Pulmonary artery endothelial cell (primary cell): ENCODE measurements at places on chromosomes 1 and 21. TPM values are rescaled to one million over a fixed set of nuclear protein-coding genes. Genes with fewer than 3 reads are reported as not detected.

The RGS13 gene
- not detected in 2 replicates for total RNA-seq

The HES2 gene
- 18.8 and 38.6 TPM in 2 replicates for total RNA-seq

The SYT11 gene
- total RNA-seq = 33.0 and 53.4 TPM in 2 replicates

The GPR37L1 gene
- total RNA-seq = not detected in 2 replicates

The PTPRF gene
- 152 and 171 TPM in 2 replicates for total RNA-seq

The AURKAIP1 gene
- total RNA-seq = 115 and 129 TPM in 2 replicates

The TFF2 gene
- total RNA-seq = not detected in 2 replicates

The LHX4 gene
- total RNA-seq = under 0.01 TPM in 1 of 2 replicates, not detected in the other

The FCGR3B gene
- total RNA-seq = not detected in 2 replicates

The TRIM46 gene
- total RNA-seq = 4.1 and 4.9 TPM in 2 replicates

The BRDT gene
- not detected in 2 replicates for total RNA-seq

The HPCA gene
- not detected in 2 replicates for total RNA-seq

The MIXL1 gene
- total RNA-seq = 0.11 TPM in 1 of 2 replicates, not detected in the other

The FCGR3A gene
- not detected in 2 replicates for total RNA-seq

The OR6N1 gene
- not detected in 2 replicates for total RNA-seq

The PADI6 gene
- total RNA-seq = not detected in 2 replicates

The PROX1 gene
- total RNA-seq = 0.46 and 0.49 TPM in 2 replicates

The HSPA6 gene
- total RNA-seq = 0.13 and 0.95 TPM in 2 replicates

- DNase-seq = no peak
Observed at GRCh38 chr1:244709076-244709475, 56.1 kb downstream of the DESI2 start.

DNA sequence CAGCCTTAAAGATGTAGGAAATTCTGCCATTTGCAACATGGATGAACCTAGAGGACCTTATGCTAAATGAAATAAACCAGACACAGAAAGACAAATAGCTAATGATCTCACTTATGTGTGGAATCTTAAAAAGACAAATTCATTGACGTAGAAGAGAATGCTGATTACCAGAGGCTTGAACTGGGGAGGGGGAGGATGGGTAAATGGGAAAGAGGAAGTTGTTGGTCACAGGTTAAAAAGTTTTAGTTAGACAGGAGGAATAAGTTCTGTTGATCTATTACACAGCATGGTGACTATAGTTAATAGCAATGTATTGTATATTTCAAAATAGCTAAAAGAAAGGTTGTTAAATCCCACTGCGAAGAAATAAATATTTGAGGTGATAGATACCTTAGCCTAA lies 62.8 kb downstream of the PKN2 start:
- DNase-seq = no peak

DNA sequence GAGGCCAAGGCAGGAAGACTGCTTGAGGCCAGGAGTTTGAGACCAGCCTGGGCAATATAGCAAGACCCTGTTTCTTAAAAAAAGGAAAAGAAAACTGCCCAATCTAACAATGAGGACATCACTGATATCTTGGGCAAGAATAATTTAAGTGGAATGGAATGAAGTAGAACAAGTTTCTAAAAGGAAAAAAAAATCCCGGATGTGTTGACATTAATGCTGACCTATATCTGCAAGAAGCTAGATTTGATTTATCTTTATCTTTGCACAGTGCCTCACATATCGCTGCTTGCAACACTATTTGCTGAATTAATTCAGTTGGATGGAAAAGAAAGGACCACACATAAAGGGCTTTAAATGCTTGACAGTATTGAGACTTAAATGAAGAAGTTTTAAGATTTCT lies 27.8 kb downstream of the DIPK1A start:
- DNase-seq = no peak

- DNase-seq = no peak
Observed at GRCh38 chr1:73759011-73759410, 439.0 kb downstream of the LRRIQ3 start.

GRCh38 chr1:60936591-60937342 lies 145.6 kb upstream of the NFIA start:
- DNase-seq = no peak

- DNase-seq = no peak
Observed at GRCh38 chr1:211013346-211014240, 120.4 kb downstream of the KCNH1 start.

DNA sequence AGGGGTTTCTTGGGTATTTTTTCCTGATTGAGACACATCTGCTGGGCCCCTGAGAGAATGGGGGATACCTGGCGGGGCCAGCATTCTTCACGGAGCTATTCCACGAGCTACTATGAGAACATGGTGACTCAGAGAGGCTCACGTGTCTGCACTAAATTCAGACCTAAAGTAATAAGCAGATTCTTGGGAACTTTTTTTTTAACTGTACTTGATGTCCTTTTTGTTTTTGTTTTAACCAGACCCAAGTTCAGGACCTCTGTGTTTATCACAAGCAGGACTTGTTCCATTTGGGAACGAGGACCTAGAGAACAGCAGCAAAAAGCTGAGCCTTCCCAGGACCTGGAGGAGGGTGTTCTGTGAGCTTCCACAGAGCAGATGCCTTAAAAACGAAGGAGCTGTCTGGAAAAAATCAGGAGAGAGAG lies 44.0 kb downstream of the EVA1C start:
- DNase-seq = peak; percentile 36

GRCh38 chr21:14520535-14520934 lies 25.6 kb downstream of the SAMSN1 start:
- no peak for DNase-seq

DNA sequence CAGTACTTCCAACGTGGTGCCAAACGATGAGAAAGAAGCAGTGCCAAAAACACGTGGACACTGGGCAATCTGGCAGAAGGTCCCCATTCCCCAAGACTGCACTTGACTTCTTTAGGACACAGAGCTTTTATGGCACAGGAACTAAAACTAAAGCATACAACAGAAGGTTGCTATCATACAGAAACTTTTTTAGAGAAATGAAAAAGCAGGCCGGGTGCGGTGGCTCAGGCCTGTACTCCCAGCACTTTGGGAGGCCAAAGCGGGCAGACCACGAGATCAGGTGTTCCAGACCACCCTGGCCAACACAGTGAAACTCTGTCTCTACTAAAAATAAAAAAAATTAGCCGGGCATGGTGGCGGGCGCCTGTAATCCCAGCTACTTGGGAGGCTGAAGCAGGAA lies 43.0 kb downstream of the GNB1 start:
- DNase-seq = no peak

GRCh38 chr1:83637586-83637985 lies 361.3 kb downstream of the TTLL7 start:
- DNase-seq = no peak

GRCh38 chr1:7561331-7561921 lies 209.7 kb upstream of the VAMP3 start:
- DNase-seq = no peak

DNA sequence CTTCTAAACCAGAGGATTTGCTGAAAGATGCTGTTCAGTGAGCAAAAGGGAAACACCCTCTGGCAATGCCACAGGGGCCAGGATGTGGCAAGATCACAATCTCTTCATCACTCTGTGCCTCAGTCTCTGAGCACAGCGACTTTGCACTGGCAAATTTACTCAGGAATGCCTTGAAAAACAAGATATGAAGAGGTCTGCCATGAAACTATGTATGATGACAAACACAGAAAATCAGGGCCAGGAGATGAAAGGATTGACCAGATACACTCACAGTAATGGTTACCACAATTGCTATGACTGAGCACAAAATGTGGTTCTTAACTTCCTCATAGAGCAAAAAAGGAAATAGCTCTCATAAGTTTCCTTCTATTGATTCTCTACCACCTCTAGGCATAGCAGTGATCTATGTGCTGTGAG lies 5.8 kb downstream of the TTC13 start:
- no peak for DNase-seq

GRCh38 chr1:38173157-38173831 lies 126.7 kb upstream of the POU3F1 start:
- DNase-seq = no peak

DNA sequence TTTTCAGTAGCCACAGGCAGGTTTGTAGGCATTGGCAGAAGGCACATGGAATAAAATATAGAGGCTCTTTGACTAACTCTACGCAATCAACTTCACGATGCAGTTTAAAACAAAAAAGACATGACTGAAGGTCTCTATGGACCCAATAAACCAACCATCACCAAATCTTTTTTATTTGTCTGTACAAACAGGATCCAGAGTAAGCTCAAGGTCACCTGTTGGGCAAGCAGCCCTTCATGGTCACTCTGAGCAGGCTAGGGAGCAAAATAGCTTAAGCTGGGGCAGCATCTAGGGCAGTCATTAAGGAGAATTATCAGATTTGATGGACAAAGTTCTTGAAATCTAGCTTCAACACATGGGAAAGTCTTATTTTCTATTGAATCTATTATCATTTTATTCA lies 26.8 kb upstream of the PROX1 start:
- no peak for DNase-seq

DNA sequence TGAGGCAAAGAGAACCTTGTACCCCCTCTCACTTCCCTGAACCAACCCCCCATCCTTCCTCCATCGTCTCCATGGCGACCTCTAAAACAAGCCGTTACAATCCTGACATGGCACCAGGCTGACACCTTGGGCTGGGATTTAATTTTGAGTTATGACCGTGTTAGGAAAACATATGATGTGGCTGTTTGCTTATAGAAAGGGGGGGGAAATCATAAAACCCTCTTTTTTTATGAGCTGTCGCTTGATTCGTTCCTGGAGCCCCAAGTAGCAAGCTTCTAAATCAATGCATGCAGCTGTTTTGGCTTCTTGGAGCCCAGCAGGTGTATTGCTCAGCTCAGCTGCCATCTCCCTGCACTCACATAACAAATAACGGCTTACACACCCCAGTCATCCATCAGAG lies 301.2 kb upstream of the SPAG17 start:
- no peak for DNase-seq

DNA sequence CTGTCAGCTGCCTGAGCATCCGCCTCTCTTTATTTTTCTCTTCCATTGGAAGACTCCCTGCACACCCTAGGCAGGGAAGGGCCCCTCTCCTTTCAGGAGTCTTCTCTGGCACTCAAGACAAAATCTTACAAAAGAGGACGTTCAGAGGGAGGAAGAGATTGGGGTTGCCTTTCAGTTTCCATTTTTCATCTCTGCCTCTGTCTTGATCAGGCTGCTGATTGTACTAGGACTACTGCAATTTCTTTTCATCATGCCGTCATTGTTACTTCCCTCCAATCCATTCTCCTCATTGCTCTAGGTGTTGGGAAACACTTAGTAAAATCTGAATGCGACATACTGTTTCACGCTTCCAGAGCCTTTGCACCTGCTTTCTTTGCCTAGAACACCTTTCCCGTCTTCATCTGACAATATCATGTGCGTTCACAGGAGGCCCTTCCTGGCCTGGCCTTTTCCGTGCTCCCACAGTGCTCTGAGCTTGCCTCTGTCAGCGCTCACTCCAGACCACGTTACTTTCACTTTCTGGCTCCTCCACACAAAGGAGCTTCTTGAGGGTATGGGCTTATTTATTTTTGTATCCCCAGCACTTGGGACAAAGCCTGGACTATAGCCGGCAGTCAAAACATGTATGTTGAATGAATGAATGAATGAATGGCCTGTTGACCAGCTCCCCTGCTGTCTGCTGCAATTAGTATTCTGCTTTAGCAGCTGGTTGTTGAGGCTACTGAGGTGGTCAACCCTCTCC lies 10.9 kb downstream of the LRRC71 start:
- DNase-seq = no peak

GRCh38 chr1:177082855-177083693 lies 81.4 kb downstream of the ASTN1 start:
- DNase-seq = no peak

GRCh38 chr1:197222780-197223179 lies 45.3 kb upstream of the CRB1 start:
- no peak for DNase-seq

GRCh38 chr1:223000632-223001031 lies 142.4 kb downstream of the TLR5 start:
- DNase-seq = no peak

- DNase-seq = no peak
Observed at GRCh38 chr1:166763318-166763717, 76.0 kb upstream of the POGK start.

DNA sequence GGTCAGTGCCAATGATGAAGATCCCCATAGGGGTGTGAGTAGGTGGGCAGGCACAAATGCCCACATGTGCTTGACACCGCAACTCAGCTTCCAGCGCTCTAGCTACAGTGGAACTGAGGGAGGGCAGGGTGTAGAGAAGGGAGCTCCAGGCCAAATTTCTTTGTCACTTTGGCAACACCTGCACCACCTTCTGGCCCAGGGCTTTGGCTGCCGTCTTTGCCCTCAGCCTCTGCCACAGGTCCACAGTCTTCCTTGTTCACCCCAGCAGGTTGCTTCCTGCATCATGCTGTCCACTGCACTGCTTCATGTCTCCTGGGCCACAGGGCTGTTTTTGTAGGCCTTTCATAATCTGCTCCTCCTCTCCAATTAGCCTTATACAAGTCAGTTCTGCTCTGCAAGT lies 20.4 kb upstream of the FMOD start:
- DNase-seq = no peak

GRCh38 chr21:14880922-14881321 lies 183.9 kb downstream of the NRIP1 start:
- no peak for DNase-seq

- no peak for DNase-seq
Observed at GRCh38 chr1:199015799-199016198, 377.0 kb downstream of the PTPRC start.

- no peak for DNase-seq
Observed at GRCh38 chr1:206569556-206569955, 42.7 kb downstream of the EIF2D start.

- no peak for DNase-seq
Observed at GRCh38 chr1:25821630-25822091, 1.9 kb downstream of the MTFR1L start.
